ENCODE measurements at places on chromosomes 11 and 22.

DNA sequence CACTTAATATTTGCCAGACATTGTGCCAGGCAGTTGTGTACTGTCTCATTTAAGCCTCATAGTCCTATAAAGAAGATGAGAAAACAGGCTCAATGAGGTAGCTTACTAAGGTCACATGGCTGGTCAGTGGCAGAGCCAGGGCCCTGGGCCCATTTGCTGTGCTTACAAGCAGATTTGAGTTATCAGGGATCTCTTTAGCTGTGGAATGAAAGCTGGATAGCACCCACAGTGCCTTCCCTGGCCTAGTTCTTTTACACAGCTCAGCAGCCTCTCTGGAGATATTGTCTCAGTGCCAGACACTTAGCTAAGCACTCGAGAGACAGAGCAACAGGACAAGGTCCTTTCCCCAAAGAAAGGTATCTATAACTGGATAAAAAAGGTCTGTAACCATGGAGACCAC is 6.1 kb downstream of the TMEM86A start:
- DNase-seq = no peak

- DNase-seq = no peak
Observed at GRCh38 chr11:31780078-31780477, 31.0 kb downstream of the PAX6 start.

DNA sequence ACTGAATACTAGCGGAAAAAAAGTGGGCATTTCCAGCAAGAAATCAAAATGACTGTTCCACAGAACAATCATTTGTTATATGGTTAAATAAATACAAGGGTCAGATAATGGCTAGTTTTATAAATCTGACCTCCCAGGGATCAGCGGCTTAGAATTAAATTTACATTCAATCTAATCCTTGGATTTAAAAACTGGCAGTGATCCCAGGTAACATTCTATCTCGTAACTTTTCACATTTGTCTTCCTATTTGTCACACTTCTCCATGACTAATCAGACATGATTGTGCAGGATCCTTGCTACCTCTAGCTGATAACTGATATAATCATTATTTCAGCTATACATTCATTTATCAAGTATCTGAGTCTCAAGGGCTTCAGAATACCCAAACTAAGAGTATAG is 2.9 kb upstream of the MMP3 start:
- no peak for DNase-seq

- no peak for DNase-seq
Observed at GRCh38 chr11:116829525-116830183, at the start of gene APOC3. Gene APOC3, plus strand, starts transcription at chr11:116829907. Its CDS starts 676 bp downstream, at chr11:116830583.

DNA sequence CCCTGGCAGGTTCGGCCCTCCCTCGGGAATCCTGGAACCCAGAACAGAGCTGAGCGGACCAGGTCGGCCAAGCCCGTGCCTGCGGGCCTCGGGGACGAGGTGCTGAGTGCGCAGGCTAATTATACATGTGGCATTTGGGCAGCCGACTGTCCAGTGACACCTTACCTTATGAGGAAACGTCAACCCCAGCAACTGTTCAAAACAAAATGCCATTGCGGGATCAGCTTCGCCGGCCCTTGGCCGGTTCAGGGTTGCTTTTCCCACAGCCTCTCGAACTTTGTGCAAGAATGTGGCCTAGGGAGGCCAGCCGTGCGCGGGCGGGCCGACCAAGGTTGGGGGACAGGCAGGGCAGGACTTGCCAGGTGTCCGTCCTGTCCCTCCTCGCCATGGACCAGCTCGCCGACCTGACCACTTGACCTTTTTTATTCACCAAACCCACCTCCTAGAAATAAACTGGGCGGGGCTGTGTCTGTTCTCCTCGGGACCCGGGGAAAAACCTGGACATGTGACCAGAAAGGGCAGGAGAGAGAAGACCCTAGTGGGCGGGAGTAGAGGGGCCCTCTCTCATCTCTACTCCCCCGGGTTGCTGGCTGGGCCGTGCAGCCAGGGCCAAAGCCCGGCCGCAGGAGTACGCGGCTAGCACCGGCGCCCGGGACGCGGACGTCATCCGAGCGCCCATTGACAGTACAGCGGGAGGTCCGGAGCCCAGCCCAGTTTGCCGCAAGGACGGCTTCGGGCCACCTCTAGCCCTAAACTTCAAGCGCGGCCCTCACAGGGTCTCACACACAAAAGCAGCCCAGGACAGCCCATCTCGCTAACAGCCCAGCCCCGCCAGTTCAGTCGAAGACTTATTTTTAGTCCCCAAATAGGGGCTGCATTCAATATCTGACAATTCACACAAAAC is 134.3 kb upstream of the C11orf58 start:
- DNase-seq = no peak

DNA sequence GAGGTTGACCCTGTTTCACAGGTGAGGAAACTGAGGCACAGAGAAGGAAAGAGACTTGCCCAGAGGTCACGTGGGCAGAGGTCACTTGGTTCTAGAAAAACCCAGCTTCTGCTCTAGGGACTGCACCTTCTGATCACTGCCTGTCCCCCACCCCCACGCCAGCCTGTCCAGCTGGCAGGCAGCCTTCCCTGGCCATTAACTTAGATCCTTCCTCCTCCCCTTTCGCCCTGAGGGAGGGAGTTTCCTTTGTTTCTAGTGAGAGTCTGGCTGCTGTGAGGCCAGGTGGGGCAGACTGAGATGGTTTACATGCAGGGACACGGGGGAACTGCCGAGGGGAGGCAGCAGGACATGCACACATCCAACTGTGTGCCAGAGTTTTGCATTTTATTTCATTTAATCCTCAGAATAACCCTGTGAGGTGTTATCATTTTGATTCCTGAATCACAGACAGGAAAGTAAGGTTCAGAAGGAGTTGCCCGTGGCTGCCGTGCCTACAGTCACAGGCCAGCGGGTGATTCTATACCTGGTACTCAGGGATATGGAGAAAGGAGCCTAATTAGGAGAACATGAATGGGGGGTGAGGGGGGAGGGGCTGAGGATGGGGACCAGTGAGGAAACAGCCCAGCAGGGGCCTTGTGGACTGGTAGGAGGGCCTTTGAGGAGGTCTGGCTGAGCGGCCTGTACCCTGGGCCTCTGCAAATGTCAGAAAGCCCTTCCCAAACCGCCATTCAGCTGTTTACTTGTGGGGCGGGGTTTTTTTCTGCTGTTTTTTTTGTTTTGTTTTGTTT is 3.4 kb downstream of the FAM83F start:
- DNase-seq = no peak

DNA sequence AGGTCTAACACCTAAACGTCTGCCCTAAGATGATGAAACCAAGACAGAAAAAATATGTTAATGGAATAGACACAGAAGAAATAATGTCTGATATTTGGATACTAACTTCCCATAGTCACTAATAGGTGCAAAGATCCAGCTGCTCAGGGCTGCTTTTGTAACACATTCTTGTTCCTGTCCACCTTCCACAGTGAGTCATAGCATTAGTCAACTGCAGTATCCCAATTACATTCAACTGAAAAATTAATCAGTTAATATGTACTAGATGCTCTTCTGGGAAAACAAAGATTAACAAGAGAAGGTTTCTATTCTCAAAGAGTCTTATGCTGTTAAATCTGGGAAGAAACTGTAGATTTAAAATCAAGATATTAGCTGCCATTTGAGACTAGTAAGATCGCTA is 47.6 kb downstream of the HEPHL1 start:
- no peak for DNase-seq

DNA sequence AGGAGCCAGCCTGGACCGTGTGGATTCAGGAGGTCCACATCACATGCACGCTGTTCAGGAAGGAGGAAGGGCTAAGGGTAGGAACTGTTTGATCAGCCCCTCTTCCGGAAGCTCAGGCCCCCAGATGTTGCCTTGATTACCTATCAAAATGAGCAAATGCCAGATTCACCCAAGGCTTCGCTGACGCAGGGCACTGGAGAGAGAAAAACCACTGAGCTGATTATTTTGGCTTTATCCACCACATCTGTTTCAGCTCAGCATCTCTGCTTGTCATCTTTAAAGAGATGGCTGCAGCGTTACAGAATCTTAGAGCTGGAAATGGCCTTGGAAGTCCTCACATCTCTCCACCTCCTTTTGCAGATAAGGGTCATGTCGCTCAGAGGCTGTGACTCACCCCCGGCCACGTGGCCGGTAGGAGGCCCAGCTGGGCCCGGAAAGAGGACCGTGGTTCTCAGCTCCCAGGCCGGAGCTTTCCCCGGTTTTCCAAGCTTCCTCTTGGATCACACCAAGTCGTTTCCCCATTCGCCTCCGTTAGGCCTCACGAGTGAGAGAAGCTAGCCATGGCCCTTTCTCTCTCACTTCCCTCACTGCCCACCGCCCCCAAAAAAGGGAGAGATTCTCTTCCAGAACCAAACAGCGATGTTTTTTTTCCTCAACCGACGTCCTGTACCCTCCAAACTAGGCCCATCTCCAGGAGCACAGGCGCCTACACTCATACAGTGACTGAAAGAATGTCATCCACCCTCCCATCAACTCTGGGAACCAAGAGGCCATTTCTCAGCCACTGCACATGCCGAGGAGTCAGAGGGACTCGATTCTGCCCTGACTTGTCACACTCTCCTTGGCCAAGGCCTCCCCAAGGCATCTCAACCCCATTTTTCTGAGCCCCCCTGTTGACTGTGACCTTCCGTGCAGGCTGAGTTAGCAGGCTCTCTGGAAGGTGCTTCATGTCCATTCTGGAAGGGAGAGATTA is 37.6 kb downstream of the LIF start:
- no peak for DNase-seq

DNA sequence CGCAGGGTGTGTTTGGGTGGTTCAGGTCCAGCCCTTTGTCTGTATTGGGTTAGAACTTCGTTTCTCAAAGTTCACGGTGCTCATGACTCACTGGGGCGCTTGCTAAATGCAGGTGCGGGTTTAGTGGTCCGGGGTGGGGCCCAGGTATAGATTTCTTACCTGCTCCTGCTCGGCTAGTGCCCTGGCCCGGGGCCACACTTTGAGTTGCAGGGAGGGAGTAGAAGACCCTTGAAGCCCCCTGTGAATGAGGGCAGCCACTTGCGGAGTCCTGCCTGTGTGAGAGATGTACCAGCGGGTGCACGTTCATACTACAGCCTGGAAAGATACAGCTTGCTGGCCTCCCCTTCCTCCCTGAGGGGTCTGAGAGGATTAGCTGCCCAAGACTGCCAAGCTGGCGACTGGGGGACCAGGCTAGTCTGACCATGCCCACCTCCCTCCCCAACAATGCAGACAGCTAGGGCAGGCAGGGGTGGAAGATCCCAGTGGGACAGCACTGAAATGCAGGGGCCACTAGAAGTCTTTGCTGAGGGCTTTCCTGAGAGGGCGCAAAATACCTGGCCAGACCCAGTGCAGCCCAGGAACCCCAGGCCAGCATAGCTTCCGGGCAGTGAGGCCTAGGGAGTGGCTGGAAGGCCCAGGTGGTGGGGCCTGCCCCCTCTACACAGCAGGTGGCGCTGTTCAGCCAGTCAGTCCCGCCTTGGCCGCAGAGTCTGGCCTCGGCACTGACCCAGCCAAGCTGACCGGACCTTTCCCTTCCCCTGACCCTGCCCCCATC is 5.1 kb upstream of the MYRF start:
- no peak for DNase-seq

DNA sequence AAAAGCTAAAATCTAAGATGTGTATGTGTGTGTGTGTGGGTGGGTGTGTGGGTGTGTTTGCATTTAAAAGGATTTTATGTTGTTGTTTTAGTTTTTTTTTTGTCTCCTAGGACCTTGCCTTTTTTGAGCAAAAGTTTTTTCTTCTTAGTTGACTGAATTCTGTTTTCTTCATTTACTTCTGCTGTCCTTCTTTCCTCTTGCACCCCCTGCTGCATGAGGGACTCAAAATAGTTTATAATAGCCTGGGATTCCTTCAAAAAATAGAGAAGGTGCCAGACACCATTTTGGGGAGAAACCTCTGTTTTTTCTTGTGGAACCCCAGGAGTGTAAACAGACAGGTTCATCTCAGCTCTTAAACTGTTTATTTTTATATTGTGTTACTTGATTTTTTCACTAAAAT is 817.7 kb downstream of the TBC1D22A start:
- no peak for DNase-seq

GRCh38 chr11:20407344-20407743 is 19.8 kb downstream of the PRMT3 start:
- no peak for DNase-seq

GRCh38 chr11:128171506-128171905 is 415.9 kb downstream of the ETS1 start:
- no peak for DNase-seq

DNA sequence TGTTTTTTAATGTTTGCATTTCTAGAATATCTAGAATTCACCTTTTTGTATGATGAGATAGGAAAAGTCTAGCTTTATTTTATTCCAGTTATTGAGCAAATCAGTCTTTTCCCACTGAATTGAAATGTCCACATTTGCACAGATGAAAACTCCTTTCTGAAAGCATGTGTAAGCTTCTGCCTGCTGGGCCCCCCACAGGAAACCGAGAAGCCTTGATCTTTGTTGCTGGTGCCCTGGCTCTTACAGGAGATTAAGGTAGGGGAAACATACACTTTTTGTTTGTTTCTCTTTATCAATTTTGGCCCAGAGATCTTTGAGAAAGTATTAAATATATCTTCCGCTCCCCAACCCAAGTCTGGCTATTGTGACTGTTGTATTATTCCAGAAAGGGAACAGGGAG is 87.2 kb upstream of the GNAZ start:
- no peak for DNase-seq

- no peak for DNase-seq
Observed at GRCh38 chr11:112605093-112605666, 344.5 kb upstream of the PLET1 start.

DNA sequence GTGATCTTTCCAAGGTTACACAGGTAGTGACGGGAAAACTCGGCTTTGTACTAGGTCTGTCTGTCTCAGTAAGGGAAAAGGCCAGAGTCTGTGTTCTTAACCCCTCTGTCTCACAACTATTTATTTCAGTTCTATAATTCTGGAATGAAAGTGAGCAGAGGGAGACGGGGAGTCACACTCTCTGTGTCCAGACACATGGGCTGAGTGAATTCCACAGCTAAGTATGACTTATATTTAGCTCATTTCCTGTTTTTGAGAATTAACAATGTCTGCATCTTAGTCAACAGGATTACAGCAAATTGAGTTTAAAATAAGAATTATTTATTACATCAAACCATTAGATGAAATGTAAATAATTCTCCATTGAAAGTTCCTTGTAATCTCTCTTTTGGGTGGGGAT is 62.5 kb upstream of the OR4B1 start:
- no peak for DNase-seq

DNA sequence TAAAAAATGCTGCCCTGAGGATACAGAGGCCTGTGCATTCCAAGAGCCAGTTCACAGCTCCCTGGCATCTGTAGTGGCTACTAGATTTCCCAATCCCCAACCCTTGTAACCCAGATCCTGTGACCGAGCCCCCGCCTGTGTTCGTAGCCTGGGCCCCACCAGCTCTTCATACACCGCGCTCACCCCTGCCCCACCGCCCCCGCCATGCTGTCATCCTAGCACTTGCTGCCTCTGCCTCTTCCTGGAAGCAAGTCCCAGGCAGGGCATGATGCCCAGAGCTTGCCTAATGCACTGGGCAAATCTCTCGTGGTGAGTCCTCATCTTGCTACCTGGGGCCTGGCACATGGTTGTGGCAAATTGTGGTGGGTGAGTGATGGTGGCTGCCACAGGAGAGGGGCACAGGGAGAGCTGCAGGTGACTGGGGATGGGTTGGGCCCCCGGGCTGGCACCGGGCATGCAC is 7.1 kb downstream of the MGAT3 start:
- DNase-seq = no peak
